ENCODE measurements at places on chromosomes 5 and 9.

DNA sequence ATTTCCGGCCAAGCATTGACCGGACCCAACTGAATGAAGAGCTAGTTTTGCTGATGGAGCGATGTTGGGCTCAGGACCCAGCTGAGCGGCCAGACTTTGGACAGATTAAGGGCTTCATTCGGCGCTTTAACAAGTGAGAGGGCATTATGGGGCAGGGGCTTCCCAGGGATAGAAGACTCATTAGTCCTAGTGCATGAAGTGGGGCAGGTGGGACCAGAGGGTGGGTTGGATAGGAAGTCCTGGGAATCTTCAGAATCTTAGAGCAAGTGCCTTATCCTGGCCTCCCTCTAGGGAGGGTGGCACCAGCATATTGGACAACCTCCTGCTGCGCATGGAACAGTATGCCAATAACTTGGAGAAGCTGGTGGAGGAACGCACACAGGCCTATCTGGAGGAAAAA, 6.0 kb downstream of the SPAG8 start:
- no peak for DNase-seq

GRCh38 chr5:80917631-80918030, 42.5 kb upstream of the RASGRF2 start:
- no peak for DNase-seq

GRCh38 chr9:135761845-135762168, 59.8 kb downstream of the KCNT1 start:
- no peak for DNase-seq

DNA sequence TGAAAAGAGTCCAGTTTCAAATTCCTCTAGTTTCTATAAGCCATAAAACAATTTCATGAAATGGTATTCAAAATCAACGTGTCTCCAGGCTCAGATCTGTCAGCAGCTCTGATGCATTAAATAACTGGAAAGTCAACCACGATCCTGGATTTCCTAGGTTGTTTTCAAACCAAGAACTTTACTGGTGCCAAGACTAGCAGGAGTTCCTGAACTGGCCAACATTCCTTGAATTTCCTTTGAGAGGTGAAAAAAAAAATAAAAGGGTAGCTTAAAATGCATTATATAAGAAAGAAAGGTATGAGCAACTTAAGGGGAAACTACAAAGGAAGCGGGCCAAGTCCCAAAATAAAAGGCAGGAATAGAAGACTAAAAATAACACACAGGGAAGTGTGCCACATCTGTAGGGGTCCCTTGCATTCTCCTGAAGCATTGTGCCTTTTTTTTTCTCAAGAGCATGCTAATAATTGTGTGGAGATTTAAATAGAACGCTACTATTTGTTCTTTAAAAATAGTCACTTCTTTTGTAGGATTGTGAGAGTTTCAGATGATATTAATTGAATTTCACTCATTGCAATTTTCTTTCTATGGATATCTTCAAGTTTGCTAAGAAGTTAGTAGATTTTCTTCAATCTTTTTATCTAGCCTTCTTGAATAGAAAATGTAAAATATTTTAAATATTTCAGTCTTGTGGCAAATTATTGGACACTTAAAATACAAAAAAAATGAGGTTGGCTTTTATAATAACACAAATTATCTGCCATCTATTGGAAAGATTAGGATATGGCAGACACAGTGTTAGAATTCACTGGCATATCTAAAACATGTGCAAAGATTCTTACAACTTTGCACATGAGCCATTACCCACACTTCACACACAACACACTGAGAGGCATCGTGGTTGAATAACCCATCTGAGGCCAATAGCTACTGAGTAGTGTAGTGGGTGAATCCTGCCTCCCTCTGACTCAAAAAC, 15.3 kb downstream of the ESM1 start:
- no peak for DNase-seq

DNA sequence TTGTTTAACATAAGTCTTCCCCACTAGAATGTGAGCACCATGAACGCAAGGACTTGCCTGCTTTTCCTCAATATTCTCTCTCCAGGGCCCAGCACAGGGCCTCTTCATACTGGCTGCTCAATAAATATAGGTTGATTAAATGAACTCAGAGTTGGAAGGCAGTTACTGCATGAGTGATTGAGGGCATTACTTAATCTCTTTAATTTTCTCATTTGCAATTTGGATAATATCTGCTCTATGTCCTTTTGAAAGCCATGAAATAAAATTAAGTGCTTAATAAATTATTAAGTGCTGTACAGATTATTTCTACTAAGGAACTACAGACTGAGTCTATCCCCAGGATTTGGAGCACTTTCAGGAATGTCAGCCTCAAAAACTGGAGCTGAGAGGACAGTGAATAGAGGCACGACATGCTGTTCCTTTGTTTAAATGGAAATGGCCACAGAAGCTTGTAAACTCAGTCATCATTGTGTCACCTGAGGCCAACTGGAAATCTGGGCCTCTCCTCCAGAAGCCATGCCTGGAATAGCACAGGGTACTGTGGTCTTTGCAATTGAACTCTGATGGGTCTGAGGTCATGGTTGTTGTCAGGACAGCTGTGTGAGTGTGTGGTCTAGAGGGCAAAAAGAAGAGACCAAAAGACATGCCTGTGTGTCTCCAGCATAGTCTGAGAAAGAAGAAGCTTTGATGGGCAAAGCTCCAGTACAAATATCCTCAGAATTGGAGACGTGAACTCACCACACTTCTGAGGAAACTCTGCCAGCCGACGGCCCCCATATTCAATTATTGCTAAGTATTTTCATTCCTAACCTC, 86.1 kb downstream of the SH3TC2 start:
- DNase-seq = no peak

DNA sequence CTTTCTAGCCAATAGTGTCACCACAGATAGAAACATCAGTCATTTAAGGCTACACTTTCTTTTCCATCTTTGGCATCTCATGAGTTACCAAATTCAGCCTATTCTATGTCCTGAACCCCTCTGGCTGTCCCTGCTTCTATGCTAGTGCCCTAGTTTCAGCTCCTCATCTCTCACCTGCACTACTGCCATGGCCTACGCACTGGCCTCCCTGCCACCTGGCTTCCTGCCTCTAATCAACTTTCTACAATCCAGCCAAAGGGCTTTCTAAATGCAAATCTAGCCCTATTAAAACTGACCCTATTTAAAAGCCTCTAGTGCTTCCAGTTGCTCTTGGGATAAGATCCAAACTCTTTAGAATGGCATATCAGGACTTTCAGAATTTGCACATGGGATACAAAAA, 482.9 kb downstream of the TMEM38B start:
- no peak for DNase-seq

DNA sequence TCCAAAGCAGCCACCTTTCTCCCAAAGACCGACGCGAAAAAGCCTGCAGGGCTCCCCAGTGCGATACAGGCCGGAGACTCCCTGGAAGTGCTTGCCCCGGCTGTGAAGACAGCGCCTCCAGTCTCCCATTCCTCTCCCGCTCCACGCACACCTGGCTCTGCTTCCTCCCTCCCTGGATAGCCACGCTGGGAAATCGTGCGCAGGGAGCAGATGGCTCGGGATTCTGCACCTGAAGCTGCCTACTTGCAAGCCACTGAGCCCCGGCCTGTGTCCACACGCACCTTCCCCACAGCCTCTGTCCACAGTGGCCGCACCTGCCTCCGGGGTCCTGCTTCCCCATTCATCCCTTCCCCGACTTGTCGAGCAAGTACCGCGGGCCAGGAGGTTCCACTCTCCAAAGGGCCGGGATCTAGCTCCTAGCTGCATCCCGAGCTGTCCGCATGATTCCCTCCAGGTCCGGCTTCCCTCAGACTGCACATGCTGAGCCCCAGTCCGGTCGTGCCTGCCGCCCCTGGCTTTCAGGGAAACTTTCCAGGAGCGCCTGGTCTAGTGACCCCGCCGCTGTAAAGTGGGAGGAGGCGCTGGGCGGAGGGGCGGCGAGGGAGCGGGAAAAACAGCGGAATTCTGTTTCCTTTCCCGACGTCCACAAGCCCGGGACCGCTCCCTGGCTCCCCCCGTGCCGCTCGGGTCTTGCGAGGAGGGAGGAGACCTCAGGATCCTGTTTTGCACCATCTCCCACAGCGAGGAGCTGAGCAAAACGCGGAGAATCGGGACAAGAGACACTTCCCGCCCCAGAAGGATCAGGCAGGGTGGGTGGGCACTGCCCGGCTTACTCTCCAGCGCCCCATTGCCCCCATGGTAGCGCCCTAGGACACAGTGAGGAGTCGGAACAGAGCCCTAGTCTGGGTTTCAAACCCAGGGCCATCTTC, 2.0 kb downstream of the SEMA6A start:
- DNase-seq = no peak

DNA sequence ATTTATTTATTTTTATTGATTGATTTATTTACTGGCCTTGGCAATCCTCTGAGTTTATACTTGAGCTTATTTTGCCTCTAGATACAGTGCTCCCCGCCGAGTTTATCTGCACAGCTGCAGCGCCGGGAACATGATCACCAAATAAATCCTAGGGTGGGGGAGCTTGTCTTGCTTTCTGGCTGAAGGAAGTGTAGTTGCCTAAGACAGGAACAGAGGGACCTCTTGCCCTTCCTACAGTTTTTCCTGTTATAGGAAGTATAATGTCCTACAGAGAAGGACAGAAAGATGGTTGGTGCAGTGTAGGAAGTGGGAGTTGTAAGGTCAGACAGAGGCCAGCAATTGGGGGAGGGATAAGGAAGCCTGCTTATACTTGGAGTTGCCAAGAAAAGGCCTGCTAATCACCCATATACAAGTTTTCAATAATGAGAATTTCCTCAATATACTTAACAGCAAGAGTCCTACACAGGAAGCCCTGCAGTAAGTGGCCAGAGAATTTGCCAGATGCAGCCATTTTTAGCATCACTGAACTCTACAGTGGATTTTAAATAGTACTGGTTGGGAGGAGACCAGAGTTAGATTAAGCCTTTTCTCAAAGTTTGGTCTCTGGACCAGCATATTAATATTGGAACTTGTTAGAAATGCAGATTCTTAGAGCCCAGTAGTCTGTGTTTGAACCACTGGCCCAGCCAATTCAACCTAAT, 7.7 kb downstream of the AOPEP start:
- no peak for DNase-seq

- no peak for DNase-seq
Observed at GRCh38 chr9:26650325-26650724, 242.3 kb downstream of the CAAP1 start.

DNA sequence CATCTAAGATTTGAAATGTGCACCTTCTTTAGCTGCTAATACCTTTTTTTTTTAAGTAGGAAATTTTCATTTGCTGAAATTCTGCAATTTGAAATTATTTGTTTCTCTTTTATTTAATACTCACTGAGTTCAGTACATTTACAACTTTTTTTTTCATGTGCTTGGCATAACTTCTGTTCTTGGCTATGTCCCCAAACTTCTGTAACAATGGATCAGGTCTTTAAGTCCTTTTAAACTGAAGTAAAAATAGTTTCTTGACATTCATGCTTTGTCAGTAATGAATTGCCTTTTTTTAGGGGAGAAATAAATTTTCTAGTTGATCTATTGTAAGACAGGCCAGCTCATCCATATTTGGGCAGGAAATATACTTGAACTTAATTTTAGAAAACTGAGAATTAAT, 41.5 kb downstream of the EDIL3 start:
- no peak for DNase-seq

- DNase-seq = no peak
Observed at GRCh38 chr9:135184181-135185053, 96.9 kb downstream of the OLFM1 start.

GRCh38 chr9:137371521-137371941, 51.4 kb downstream of the EXD3 start:
- no peak for DNase-seq

DNA sequence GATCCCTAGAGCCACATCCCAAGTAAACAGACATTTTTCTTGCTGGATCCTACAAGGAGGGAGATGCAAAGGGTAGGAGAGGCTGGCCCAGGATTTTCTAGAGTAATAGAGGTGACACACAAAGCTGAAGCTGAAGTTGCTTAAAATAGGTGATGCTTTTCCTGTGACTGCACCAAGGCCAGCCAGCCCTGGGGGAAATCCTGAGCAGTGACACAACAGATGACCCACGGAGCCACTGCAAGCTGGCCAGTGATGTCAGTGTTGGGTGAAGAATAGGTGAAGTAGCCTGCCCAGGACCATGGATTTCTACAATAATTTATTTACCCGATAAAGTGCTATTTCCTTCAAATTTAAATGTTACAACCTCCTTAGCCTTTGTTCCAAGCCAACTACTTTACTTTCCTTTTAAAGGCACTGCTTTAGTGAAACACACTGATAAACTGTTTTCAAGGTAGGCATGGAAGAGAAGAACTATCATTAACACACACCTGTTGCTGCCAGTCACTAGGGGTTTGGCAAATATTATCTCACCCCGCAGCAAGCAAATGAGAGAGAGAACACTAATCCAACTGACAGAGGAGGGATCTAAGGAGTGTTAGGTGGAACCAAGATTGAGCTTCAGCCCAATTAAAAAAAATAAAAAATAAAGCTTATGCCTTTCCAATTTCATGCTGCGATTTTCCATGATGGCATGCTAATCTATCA, 123.5 kb downstream of the CTNND2 start:
- no peak for DNase-seq

DNA sequence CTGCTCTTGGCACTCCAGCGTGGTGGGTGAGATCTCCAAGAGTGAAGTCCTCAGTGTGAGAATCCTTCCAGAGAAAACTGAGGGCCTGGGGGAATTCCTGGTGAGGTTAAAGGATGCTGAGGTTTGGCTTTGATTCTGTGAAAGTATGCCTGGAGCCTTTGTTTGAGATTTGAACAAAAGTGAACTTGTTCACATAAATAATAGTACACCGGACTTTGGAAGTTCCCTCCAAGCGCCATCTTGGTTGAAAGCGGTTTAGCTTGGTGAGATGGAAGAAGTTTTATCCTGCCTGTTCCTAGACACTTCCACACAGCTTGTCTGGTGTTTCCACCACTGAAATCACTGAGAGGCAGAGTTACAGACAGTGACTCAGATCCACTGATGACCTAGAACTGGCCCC, 286.4 kb downstream of the NTRK2 start:
- DNase-seq = no peak

DNA sequence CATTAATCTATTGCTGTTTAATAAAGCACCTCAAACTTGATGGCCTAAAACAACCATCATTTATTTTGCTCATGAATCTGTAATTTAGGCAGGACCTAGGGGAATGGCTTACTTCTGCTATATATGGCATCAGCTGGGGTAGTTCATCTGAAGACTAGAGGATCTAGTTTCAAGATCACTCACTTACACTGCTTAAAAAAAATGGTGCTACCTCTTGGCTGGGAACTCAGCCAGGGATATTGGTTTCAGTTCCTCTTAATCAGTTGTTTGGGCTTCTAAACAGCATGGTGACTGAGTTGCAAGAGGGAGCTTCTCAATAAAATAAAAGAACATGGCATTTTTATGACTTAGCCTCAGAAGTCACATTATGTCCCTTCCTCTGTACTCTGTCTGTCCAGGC, 142.0 kb downstream of the FAM114A2 start:
- DNase-seq = no peak

- DNase-seq = no peak
Observed at GRCh38 chr5:79547982-79548381, 34.0 kb upstream of the HOMER1 start.

GRCh38 chr9:129340427-129341170, 162.5 kb upstream of the IER5L start:
- no peak for DNase-seq

GRCh38 chr5:175749591-175749990, 91.7 kb downstream of the HRH2 start:
- no peak for DNase-seq
